ENCODE measurements at places on chromosomes 5 and 9.

DNA sequence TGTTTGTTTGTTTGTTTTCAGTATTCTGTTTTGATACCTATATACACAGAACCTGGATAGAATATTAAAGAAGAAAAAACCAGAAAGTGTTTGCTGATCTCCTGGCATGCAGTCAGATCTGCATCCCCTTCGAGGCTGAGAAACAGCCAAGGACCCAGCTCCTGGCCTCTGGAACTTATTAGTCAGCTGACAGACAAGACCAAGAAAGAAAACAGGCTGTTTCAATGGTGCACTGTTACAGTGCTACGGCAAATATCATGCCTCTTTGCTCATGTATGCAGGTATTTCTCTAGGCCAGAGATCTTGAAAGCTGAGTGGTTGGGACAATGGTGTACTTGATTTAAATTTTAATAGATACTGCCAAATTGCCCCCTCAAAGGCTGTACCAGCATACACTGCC lies 95.0 kb downstream of the C5orf15 start:
- DNase-seq, result no peak

DNA sequence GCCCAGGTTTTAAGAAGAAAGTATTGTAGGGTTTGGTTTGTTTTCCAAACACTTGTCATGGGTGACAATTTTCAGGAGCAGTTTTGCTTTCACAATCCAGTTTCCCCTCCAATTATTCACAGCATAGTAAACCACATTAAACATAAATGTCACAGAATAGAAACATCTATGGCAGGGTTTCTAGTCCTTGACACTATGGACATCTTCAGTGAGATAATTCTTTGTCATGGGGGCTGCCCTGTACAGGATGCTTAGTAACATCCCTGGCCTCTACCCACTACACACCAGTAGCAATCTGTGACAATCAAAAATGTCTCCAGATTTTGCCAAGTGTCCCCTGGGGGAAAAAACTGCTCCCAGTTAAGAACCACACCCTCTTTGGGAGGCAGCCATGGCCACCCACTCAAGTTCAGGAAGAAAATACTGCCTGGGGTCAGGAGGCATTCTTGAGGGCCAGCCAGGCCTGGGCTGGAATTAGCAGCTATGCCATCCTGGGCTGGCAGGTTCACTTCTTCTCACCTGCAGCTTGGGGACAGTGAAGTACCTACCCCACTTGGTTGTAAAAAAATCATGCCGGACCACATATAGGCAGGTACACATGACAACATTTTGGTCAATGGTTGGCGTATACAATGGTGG lies 116.3 kb downstream of the HSD17B3 start:
- no peak for DNase-seq

DNA sequence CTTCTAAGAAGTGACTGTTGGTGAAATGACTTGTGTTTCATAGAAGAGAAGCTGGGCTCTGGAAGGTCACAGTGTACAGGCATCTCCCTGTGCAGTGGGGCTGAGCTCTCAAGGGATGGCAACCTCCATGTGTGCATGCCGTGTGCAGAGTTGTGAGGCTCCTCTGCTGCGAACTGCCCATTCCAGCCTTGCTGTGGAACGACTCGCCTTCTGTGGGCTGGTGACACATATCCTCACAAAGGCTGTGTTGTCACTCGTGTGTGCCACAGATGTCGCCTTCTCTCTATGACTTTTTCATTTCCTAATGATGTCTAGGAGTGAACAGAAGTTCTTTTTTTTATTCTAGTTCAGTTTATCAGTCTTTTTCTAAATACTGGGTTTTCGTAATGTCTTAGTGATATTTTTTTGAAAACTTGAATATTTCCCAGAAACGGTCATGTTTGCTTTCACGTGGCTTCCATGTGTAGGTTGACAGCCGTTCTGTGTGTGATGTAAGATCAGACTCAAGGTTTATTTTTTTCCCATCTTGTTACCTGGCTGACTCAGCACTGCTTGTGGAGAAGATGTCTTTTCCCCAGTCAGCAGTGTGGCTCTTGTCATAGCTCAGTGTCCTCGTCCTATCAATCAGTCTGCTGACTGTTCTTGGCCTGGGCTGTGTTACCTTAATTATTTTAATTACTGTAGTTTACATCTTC lies 57.3 kb upstream of the CACNA1B start:
- no peak for DNase-seq

DNA sequence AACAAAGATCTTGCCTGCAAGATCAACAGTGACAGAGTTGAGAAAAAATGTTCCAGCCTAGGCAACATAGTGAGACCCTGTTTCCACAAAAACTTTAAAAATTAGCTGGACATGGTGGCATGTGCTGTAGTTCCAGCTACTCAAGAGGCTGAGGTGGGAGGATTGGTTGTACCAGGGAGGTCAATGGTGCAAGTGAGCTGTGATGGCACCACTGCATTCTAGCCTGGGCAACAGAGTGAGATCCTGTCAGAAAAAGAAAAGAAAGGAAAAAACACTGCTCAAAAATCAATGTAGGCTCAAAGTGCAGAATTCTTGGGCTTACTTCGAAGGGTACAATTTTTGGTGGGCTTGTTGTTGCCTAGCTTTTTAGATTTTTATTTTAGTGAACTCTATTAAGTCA lies 145.4 kb downstream of the PLPPR1 start:
- DNase-seq, result no peak

DNA sequence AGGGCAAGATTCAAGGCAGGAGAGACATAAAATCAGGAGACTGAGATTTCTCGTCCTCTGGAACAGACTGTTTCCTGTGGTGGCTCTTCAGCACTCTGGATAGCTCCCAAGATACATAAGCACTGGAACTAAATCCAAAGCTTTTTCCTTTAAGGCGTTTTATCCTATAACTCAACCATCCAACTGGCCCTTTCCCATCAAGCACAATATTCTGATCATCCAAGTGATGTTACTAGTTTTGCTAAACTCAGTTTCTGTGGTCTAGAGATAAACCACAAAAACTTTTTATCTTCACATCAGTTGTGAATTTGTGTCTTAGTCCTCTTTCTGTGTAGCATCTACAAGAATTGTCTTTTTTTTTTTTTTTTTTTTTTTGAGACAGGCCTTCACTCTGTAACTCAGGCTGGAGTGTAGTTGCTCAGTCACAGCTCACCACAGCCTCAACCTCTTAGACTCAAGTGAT lies 299.4 kb downstream of the COX7C start:
- no peak for DNase-seq

- DNase-seq, result no peak
Observed at GRCh38 chr9:638152-638551, 203.3 kb upstream of the DMRT1 start.

DNA sequence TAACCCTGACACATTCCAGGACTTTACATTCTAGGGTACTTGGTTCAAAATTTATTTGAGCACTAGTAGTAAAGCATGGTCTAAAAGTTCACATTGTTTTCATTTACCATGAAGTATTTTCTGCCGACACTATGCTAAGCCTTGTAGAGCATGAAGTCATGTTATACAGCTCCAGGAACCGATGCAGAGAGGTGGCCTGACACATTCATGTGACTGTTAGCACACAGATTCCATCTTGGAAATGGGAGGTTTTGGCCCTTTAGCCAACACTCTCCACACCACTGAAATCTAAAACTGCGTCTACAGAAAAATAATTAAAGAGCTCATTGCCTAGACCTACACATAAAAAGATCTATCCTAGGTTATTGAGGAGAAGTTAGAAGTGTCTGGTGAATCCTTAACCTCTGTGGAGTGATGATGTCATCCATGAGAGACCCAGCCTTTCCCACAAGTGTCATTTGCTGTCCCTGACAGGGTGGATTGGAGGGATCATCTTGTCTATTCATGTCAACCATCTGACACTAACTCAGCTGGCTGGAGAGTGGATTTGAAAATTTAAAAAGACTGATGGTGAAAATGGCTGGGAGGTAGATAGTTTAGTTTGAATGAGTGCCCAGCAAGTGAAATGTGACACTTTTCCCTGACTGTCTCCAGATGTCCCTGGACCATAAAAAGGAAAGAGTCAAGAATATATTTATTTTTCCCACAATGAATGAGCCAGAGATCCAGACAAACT lies 1.3 kb downstream of the RANBP3L start:
- no peak for DNase-seq

- no peak for DNase-seq
Observed at GRCh38 chr5:122264610-122265009, 47.4 kb upstream of the SNCAIP start.

- DNase-seq, result peak; percentile 94
Observed at GRCh38 chr9:104868687-104869404, 59.1 kb downstream of the ABCA1 start.
